ENCODE measurements at places on chromosomes 3 and 15.

DNA sequence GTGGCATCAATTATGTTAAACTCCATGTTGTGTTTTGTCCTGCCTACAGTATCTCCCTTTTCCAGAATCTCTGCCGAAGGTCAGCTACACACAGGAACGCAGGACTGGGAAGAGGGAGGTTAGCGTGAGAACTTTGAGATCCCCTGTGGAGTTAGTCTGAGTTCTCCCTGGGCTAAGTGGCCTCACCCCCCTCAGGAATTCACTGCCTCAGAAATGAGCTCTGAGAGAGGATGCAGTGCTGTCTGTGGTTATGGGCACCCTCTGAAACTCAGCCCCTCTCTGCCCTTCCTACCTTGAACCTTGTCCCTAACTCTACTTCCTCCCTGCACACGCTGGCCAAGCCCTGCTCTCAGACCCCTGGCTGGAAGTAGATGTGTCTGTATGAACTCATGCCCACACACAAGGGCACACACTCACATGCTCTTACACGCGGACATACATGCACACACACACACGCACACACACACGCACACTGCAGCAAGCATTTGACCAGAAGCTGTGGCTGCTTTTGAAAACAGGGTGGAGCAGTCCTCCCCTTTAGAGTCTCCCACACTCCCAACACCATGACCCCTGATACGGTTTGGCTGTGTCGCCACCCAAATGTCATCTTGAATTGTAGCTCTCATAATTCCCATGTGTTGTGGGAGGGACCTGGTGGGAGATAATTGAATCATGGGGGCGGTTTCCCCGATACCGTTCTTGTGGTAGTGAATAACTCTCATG lies 5.3 kb upstream of the VIPR1 start:
- no peak for DNase-seq

- DNase-seq, result no peak
Observed at GRCh38 chr15:78563092-78563491, 2.2 kb upstream of the CHRNA5 start.

GRCh38 chr3:151265866-151266265 lies 12.5 kb downstream of the P2RY14 start:
- no peak for DNase-seq

DNA sequence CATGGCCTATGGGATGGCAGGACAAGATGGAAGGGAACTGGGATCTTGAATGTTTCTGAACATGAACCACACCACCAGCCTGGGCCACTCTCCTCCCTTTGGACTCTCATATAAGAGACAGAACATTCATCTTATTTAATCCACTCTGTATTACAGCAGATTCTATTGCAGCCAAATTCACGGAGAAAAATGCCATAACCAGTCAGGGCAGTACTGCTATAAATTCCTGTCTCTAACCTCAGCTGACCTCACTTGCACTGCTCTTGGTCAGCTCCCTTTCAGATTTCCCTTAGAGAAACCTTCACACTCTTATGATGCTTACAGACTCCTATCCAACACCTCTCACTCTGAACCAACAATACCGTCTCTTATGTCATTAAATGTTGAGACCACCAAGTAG lies 101.4 kb downstream of the RYK start:
- DNase-seq, result no peak

- no peak for DNase-seq
Observed at GRCh38 chr3:10936686-10937085, 55.9 kb upstream of the SLC6A1 start.

- DNase-seq, result no peak
Observed at GRCh38 chr3:130414457-130414856, 69.0 kb downstream of the COL6A5 start.

DNA sequence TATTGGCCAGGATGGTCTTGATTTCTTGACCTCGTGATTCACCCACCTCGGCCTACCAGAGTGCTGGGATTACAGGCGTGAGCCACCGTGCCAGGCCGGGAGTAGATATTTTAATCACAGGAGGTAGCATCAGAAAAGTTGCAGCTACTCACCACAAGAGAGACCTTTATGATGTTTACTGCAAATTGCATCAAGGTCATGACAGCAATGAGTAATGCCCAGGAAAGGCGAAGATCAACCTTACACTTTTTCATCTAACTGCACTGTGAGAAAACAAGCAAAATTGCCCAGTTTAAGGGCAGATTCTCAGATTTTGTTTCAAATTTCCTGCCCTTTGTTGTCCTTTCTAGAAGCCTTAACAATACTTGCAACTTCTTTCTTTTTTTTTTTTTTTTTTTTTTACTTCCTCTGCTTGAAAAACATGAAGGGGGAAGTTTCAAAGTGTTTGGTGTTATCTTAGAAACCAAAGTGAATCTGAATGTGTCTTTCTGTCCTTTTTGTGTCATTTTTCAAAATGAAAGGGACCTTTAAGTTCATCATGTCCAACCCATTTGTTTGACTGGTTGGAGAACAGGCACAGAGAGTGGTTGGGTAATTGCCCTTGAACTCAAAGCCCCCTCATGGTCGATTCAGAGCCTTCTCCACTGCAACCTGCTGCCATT lies 25.0 kb downstream of the TGFBR2 start:
- no peak for DNase-seq

GRCh38 chr15:95016511-95017229 lies 785.3 kb downstream of the MCTP2 start:
- no peak for DNase-seq

GRCh38 chr3:132569153-132569552 lies 27.9 kb upstream of the ACKR4 start:
- no peak for DNase-seq

DNA sequence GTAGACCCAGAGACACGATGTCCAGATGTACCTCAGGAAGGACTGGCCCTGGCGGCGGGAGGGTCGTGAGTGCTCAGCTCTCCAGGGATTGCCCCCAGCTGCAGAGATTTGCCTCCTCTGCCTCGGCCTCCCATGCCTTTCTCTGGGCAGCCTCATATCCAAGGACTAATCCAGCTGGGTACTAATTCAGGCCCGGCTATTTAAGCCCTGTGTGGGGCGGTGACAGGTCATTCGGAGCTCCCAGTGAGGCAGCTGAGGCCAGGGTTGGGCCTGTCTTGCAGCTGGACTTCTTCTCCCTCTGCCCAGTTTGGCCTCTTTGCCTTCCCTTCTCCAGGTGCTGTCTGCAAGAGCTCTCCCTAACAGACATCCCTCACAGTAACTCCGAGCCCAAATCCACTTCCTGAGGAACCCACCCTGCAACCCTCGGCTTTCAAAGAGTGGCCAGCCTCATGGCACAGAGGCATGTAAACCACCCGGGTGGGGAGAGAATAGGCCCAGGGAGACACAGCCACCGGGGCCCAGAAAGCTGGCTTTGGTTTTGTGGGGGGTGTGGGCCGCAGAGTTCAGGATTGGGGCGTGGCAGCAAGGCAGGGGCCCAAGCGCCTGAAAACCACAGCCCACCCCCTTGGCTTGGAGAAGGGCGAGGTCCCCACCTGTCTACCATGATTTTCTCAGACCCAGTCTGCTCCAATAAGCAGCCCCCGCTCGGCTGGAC lies 85.8 kb downstream of the PPCDC start:
- no peak for DNase-seq

- no peak for DNase-seq
Observed at GRCh38 chr3:81045976-81046375, 715.5 kb downstream of the GBE1 start.
